NCI-H69 (cell line): ENCODE measurements at places on chromosomes 16 and 17.

DNA sequence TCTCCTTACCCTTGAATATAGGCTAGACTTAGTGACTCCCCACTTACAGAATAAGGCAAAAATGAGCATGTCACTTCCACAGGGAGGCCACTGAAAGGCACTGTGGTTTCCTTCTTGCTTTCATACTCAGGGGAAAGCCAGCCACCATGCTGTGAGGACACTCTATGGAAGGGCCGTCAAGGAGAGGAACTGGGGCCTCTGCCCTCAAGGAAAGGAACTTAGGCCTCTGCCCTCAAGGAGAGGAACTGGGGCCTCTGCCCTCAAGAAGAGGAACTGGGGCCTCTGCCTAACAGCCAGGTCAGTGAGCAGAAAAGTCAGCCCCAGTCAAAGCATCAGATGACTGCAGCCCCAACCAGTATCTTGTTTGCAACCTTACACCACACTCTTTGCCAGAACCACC, 30.1 kb downstream of the VPS35 start:
- DNase-seq, result no peak

- no peak for DNase-seq
Observed at GRCh38 chr17:82013772-82014321, 8.8 kb downstream of the CENPX start.

DNA sequence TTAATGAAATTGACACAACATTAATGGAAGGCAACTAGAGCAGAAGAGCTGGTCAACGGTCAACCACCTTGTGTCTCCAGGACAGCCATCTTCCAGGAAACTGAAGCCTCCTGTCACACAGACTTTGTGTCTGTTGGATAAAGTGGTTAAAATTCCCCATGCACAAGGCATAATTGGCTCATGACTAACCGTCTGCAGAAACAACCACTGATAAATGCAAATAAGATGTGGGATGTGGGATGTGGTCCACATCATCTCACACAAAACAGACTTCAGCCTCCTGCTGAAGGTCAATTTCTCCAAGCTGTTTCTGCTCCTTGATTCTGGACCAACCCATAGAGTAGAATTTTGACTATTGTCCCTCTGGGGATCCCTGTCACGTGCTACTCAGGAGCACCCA, 26.9 kb upstream of the XYLT1 start:
- DNase-seq, result no peak

DNA sequence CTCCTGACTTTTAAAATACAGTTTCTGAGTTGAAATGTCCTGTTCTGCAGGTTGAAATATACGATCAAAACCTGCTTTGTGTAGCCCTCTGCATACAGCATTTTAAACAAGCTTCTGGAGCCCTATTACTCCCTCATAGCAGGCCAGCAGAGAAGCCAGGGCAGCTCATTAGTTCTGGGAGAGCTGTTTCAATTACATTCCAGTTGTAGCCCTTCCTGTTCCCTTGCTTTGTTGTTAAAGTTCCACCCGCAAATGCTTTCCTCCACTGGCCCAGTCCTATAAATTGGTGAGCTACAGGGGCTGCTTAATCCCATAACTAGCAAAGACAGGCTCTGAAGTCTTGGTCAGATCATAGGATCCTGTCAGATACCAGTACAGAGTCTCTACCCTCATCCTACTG, 162.5 kb downstream of the SLC39A11 start:
- DNase-seq, result no peak

GRCh38 chr17:45722161-45722560, 62.0 kb upstream of the CRHR1 start:
- peak; percentile 53 for DNase-seq

DNA sequence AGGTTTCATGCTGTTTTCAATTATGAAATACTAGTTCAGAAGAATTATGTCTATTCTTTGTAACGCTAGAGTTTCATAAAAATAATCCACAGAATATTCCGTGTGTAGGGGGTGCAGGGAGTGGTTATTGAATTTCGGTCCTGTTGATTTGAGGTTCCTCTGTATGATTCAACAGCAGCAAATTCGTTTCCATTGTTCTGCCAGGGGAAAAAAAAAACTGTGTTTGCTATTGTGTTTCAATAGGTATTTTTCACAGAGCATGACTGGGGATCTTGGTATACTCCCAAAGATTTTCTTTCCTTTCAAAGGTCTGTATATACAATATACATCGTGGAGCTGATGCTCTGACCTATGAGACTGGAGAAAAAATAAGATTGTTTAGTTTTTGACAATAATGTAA, 15.8 kb downstream of the SHISA9 start:
- DNase-seq, result peak; percentile 61

DNA sequence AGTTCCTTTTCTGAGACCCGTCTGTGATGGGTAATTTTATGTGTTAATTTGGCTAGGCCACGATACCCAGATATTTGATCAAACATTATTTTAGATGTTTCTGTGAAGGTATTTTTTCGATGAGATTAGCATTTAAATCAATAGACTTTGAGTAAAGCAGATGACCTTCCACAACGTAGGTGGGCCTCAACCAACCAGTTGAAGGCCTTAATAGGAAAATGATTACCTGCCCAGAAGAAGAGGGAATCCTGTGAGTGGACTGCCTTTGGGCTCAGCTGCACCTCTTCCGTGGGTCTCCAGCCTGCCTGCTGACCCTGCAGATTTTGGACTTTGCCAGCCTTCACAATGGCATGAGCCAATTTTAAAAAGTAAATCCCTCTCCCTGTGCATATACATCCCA, 61.6 kb upstream of the WSB1 start:
- DNase-seq, result no peak
